DMS79 (cell line): ENCODE measurements at places on chromosomes 3 and 15.

DNA sequence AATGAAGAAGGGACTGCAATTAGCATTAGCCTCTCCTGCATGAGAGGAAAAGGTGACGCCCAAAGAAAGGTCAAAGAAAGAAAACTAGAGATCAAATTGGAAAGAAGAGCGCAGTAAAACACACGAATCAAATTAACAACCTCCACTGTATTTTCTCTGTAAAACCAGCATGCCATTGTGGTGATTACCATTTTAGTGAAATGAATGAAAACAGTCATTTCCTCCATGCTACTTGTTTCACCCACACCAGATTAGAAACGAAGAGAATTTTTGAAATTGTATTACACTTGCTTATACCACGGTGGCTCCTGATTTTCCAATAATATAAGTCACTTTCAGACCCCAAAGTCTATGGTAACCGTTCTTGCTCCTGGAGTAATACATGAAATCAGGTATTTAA is 71.6 kb downstream of the SUMF1 start:
- DNase-seq, result no peak

DNA sequence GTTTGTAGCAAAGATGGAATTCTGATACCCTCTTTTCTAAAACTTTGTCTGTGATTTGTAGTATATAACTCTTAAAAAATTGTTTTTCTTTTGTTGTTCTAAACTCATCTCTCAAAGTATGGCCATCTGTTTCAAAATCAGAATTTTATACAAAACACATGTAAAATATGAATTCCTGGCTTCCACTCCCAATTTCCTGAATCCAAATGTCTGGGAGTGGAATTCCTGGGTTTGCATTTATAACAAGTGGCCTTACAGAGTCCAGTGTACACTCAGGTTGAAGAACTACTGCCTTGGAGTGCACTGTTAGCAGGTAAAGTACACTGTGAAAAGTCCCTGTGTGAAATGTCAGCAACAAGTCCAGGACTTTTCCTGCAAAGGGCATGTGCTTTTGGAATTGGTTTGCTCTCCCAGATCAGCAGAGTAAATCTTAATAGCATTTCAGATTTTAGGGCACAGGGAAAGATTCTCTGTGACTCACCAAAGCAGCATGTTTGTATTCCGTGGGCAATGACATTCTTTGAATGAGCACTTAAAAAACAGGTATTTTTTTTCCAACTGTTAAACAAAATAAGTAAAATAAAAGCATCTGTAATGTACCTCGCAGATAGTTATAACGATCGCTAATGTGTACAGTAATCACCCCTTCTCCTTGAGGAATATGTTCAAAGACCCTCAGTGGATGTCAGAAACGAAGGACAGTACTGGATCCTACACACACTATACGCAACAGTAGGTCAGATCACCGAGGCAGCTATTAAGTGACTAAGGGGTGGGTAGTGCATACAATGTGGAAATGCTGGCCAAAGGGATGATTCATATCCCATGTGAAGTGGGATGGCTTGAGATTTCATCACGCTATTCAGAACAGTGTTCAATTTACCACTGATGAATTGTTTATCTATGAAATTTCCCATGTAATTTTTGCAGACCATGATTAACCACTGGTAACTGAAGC is 2.0 kb upstream of the CLDN16 start:
- no peak for DNase-seq

DNA sequence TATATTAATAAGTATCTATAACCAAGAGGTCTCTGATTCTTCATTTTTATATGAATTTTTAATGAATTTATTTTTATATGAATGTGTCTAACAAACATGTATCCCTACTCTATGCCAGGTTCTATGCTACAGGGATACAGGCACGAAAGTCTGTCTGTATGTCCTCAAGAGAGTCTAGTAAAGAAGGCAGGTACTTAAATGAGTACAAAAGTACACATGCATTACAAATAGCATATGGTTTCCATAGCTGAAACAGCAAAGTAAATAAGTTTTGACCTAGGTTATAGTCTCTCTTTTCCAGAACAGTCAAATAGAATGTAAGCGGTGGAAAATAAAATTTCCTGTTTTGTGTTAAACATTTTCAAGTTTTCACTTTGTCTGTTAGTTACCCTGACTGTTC is 13.3 kb upstream of the ABHD10 start:
- no peak for DNase-seq

DNA sequence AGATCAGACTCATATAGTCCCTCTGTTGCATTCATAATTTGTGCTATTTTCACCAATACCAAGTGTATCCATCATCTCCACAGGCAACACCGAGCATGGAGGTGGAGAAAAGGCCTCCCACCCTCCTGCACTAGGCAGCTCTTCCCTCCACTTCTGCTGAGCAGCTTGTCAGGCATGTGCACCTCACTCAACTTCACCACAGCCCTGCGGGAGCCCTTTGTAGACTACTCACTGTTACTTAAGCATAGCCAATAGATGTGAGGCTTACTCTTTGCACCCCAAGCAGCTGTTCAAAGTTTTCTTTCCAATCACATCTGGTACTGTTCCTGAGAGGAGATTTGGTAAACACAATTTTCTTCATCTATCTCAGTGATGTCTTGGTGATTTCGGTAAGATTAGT is 16.9 kb upstream of the GUCA1C start:
- DNase-seq, result no peak

DNA sequence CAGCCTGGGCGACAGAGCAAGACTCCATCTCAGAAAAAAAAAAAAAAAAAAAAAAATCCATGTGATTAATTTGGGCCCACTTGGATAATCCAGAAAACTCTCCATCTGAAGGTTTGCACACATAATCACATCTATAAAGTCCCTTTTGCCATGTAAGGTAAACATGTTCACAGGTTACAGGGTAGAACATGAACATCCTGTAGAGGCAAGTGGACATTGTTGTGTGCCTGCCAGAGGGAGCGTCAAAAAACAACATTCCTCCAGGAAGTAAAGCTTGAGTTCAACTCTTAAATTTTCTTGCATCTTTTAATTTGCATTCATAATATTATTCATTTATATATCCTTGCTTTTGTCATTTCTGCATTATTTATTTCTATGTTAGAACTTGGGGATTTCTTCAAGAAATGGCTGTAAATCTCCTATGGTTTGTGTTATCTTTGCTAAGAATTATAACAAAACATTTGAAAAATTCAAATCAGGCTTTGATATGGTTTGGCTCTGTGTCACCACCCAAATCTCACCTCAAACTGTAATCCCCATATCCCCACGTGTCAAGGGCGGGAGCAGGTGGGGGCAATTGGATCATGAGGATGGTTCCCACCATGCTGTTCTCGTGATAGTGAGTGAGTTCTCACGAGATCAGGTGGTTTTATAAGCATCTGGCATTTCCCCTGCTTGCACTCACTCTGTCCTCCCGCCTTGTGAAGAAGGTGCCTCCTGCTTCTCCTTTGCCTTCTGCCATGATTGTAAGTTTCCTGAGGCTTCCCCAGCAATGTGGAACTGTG is 11.3 kb upstream of the TTBK2 start:
- DNase-seq, result no peak

DNA sequence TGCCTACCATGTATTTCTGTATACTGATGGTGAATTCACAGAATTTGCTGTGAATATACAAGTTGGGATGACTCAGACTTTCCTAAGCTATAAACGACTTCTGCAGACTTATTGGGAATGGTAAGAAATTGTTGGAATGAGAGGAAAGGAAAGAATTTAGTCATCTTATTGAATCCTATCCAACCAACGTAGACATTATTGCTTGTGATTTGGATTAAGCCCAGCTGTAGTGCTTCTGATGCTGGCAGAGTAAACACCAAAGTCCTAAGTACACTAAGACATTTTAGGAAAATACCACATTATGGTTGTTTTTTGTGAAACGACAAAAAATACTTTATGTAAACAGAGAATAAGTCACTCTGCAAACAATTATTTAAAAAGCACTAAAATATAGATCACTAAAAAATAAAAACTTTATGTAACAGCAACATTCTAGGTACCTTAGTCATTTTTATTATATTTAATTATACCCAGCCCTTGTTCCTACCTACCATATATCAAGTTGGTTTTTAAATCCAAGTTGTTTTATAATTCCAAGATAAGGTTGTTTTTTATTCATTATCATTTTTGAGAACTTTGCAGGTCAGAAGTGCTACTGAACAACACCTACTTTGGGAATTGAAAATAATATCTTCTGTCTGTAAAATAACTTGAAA is 99.2 kb upstream of the MLF1 start:
- no peak for DNase-seq

- DNase-seq, result peak; percentile 3
Observed at GRCh38 chr15:69298697-69299441, at the start of gene PAQR5. Gene PAQR5 (plus strand): TSS chr15:69298912. CDS start chr15:69360081, 61,169 bp downstream.

GRCh38 chr15:80588801-80589200 is 106.3 kb upstream of the ABHD17C start:
- no peak for DNase-seq

- DNase-seq, result no peak
Observed at GRCh38 chr15:34102175-34102925, 467 bp downstream of the PGBD4 start.

DNA sequence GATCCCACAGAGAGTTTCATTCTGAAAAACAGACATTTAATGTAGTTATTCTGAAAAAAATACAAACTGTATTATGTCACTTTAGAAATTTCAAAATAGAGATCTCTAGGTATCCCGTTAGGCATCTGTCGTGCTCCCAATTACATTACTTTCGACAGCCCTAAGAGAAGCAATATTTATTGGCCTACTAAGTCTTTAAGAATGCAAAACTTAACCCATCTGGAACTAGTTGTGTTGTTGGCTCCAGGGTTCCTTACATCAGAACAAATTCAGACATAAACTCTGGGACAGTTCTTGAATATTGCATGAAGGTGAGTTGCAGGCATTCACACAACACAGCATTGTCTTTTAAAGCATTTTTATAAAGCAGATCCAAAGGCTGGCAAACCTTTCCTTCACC is 498.4 kb downstream of the FHIT start:
- DNase-seq, result no peak

GRCh38 chr3:85591451-85591850 is 632.7 kb downstream of the CADM2 start:
- DNase-seq, result no peak

- DNase-seq, result peak; percentile 3
Observed at GRCh38 chr3:106025151-106025722, 156.4 kb upstream of the CBLB start.

- DNase-seq, result no peak
Observed at GRCh38 chr15:48373821-48374451, 42.7 kb downstream of the DUT start.

GRCh38 chr15:85769182-85769900 is 25.4 kb downstream of the KLHL25 start:
- DNase-seq, result no peak

GRCh38 chr3:168088106-168088720 is 7.5 kb downstream of the GOLIM4 start:
- DNase-seq, result no peak

DNA sequence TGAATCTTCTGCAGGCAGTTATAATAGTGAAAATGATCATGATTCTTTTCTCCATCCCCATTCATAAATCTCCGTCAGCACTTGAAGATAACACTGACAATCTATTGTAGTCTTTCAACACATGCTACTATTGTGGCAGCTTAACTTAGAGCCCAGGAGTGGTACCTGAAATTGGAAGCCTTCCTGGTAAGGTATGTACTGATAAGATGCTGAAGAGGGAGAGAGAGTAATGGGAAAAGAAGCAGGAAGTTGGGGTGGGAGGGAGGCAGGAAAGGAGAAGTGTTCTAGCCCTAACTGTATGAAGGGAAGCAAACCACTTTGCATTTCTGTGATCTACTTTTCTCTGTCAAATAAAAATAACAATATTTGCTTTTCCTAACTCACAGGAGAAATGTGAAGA is 197.4 kb upstream of the RORA start:
- no peak for DNase-seq

DNA sequence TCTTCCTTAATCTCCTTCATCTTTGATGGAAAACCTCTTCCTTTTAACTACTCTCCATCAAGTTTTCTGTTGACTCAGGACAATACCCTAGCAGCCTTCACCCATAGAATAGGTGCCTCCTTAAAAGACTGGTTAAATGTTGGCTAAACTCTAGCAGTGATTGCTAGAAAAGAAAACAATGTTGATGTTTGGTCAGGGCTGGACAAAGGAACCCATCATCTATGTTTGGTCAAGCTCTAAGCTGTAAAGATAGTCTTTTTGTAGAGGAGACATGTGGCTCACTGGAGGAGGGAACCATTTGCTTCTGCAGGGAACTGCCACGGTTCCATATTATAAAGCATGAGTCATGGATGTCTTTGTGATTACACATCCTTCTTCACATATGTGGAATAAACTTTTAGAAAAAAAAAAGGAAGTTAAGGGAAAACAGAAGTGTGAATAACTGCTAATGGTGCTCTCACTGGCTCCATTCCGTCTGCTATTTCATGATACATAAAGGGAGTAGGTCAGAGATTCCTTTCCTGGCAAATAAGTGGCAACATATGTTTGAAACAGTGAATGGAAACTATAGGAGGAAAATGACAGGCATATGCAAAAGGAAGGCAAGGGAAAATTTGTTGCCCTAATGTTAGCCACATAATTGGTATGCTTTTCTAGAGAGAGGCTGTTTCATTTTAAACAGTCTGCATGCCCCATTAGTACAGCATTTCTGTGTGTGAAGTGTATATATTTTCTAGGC is 78.2 kb downstream of the CMSS1 start:
- DNase-seq, result no peak

GRCh38 chr3:27488821-27489220 is 4.6 kb upstream of the SLC4A7 start:
- no peak for DNase-seq

DNA sequence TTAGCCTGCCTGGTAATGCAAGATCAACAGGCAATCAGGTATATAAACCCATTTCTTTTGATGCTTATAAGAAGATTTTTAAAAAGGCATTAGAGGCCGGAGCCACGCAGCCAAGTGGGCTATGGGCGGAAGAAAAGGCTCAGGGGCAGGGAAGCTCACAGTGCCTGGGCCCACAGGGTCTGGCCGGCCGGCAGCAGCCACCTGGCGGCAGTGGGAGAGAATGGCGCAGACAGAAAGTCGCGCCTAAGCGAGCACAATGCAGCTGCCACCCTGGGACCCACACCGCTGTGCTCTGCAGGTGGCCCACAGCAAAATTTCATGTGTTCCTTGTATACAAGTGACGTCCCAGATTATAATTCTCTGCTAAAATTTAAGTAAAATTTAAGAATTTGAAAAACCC is 448.6 kb upstream of the RASGRP1 start:
- no peak for DNase-seq
